ENCODE measurements at places on chromosomes 1 and 21. TPM values are rescaled to one million over a fixed set of nuclear protein-coding genes. Genes with fewer than 3 reads are reported as not detected.

GNAT2 gene
- not detected for total RNA-seq

TSPAN1 gene
- total RNA-seq = 1.6 TPM

GRCh38 chr21:44509539-44509938 is 30.5 kb downstream of the KRTAP10-1 start:
- DNase-seq = peak; percentile 81

CALML6 gene
- total RNA-seq = 2.1 TPM

HSD3B2 gene
- not detected for total RNA-seq

DNA sequence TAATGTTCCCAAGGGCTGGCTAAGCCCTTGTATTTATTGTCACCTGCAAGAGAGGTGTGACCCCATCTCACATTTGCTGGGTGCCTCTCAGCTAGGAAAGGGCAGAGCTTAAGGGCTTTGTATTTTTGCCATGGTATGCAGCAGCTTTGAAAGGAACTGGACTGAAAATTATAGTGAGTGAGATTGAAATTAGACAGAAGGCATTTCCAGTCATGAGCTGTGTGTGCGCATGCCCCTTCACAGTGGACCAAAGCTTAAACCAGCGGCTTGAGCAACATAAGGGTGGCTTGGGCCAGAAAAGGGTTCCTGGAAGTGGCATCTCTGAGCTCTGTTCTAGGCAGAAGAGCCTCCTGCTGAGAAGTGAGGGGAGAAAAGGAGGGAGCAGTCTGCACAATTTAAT is 19.8 kb downstream of the MYOG start:
- no peak for DNase-seq

DNA sequence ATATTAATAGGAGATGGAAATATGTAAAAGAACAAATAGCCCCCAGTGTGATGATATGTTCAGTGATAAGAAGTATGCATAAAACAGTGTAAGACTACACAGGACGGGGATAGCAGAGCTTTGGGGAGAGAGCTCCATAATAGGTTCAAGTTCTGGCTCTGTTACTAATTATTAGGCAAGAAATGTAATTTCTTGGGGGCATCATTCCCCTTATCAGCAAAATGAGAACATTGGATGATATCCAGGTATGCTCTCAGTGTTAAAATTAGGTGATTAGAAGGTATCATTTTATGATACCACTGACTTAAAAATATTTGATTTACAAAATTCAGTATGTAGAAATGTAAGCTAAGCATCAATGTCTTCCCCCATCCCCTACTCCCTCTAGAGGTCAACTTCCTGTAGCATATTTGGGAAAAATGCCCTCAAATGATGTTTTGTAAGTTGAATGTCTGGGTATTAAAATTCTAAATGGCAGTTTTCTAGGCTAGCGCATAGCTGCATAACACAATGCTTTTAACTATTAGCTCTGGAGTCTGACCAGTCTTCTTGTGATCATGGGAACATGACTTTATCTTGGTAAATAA is 585.7 kb upstream of the CAMK1G start:
- no peak for DNase-seq

DNA sequence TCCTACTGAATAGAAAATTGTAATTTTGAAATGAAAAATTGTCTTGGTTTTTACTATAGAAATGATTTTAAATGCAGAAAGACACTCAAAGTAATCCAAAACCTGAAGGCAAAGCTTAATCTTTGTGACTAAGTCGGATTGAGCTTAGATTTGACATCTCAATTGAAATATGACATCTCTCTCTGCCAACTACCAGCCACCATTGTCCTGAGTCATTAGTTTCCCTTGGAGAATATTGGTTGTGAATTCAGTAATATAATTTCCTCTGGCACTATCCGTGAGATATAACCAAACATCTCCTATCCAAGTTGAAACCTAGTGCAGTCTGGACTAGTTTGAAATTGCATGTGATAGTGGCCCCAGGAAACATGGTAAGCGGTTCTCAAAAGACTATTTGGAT is 37.1 kb downstream of the PLA2G4A start:
- DNase-seq = no peak

TFF3 gene
- total RNA-seq = not detected

DNA sequence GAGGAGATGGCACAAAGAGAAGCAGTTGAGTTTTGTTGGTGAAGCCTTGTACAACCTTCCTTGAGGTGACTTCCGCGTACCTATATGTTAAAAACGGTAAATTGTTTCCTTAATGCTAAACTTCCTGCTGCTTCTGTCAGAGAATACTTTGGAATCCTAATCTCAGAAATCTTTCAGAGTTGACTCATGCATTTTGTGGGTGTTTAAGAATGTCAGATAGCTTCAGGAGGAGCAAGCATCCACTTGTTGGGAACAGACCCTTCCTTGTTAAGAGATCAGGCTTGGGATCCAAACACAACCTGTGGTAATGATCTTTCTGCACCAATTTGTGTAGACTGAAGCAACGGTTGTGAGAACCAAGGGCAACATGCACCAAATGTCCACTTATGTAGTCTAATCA is 29.5 kb downstream of the AK4 start:
- DNase-seq = no peak

DNA sequence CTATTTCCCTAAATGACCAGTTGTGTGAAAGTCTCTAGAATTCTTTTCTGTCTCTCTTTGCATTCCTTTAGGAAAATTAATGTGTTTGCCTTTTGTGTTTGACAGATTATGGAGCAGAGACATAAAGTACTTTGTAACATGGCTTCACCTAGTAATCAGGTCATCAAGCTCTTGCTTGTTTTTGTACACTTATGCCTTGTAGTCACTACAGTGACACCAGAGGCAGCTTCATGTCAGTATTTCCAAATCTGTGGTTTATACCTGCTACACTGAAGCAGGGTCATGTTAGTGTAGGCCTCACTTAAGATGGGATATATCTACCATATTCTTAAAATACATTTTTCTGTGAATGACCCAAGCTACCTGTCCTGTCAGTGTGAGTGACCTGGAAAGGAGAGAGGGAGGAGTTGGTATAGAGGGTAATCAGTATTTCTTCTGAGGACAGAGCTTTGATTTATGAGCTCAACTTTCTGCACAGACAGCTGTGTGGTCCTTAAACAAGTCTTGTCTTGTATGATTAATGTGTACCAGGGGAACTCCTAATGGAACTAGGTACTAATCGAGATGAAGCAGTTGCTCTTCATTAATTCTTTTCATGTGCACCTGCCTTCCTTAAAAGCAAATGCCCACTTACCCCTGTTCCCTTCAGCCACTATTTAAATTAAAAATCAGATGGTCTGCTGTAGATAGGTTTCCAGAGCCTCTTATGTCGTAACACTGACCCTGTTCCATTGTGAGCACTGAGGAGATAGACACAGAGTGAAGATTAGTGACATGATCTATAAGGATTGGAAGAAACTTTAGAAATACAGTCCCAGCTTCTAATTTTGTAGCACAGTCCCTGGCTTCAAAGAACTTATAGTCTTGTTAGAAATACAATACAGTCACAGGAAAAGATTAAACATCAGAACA is 45.7 kb downstream of the MACO1 start:
- no peak for DNase-seq

GRCh38 chr1:61081686-61082310 is 563 bp upstream of the NFIA start:
- no peak for DNase-seq

DNA sequence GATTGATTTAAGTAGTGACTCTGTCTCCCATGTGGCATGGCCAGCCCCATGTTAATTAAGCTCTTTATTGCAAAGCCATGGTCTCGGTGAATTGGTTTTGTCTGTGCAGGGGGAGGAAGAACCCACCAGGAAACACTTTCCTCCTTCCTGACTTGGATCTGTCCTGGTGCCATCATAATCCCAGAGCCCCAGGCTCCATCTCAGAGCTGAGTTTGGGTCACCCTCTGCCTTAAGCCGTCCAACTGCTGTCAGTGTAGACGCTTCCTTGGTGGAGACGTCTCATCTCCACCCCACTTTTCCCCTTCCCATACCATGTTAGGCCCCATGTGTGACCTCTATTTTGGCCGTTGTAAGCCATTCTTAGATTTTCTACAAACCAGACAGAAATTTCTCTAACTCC is 36.0 kb upstream of the COL6A2 start:
- DNase-seq = no peak

GRCh38 chr1:119115311-119115710 is 25.1 kb downstream of the WARS2 start:
- no peak for DNase-seq

- no peak for DNase-seq
Observed at GRCh38 chr1:89125240-89125912, 538 bp downstream of the GBP2 start.

DNA sequence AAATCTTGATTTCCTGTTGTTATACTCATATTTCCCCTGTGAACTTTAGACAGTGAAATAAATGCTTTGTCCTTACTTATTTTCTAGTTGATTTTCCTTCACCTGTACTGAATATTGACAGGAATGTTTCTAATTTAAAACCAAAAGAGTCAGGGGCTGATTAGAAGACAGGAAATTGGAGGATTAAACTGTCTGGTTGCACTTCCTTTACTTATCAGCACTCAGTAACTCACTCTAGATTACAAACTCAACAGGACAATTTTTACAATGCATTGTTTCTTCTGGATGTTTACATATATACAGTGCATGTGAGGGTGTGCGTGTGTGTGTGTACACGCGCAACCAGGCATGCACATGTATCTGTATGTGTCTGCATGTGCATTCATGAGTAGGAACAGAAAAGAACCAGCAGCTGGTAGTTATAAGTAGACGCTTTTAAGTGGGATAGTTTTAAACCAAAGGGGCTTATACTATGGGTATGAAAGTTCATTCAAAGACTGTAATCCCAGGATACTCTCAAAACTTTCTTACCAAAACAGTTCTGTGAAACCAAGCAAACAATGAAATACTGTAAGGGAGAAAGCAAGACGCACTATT is 212.0 kb upstream of the NFIA start:
- DNase-seq = no peak

- DNase-seq = no peak
Observed at GRCh38 chr1:113999233-113999632, 20.0 kb downstream of the OLFML3 start.

DNA sequence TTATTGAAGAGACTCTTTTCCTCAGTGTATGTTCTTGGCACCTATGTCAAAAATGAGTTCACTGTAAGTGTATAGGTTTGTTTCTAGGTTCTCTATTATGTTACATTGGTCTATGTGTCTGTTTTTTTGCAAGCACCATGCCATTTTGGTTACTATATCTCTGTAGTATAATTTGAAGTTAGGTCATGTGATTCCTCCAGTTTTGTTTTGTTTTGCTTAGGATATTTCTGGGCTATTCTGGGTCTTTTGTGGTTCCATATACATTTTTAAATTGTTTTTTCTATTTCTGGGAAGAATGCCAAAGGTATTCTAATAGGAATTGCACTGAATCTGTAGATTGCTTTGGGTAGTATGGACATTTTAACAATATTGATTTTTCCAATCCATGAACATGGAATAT is 13.2 kb downstream of the TMED5 start:
- DNase-seq = no peak

DNA sequence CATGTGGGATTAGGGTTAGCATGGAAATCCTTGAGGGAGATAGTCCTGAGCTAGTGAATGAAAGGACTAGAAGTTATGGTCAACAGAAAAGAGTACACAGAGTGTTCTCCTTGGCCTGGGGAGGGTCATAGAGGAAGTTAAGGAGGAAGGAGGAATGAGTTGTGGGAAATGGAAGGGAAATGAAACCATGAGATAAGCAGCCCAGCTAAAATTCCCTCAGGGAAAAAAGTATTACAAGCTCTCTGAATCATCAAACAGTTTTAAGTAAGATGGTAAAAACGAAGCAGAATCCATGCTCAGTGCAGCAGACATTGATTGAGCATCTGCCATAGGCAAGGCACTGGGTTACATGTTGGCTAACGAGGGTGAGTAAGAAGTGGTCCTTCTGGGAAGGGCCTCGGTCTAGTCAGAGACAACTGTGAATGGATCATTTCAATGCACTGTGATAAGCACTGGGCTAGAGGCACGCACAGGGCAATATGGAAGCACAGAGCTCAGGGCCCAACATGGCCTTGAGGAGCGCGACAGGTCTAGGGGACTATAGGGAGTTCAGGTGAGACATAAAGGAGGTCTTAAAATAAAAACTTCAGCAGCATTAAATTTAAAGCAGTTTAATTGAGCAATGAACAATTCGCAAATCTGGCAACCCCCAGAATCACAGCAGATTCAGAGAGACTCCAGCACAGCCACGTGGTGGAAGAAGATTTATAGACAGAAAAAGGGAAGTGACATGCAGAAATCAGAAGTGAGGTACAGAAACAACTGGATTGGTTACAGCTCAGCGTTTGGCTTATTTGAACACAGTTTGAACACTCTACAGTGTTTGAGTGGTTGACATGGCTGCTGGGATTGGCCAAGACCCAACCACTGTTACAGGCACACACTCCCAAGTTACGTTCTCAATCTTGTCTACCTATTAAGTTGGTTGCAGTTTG is 219.5 kb downstream of the HLX start:
- DNase-seq = no peak

MPL gene
- total RNA-seq = not detected

DNA sequence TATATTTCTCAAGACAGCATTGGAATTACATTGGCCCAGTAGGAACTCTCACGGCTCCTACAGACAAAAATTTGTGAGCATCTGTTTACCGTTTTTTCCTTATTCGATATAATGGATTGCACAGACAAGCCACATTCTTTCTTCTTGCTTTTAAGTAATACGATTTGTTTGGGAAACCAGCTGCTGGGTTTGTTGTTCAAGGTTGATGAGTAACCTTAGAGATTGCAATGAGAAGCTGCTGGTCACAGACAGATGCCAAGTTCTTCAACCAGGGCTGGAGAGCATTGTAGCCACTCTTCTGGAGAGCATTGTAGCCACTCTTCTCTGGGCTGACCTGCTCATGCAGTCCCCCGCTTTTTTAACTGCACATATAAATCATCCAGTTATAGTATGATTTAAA is 1.4 kb upstream of the MIA3 start:
- DNase-seq = no peak

- no peak for DNase-seq
Observed at GRCh38 chr1:184163674-184164465, 112.3 kb downstream of the TSEN15 start.

- DNase-seq = no peak
Observed at GRCh38 chr21:25487046-25487594, 120.2 kb downstream of the MRPL39 start.

- peak; percentile 79 for DNase-seq
Observed at GRCh38 chr21:41680444-41681347, 86.2 kb downstream of the RIPK4 start.

GRCh38 chr1:155669233-155670162 is 19.1 kb downstream of the YY1AP1 start:
- DNase-seq = no peak

- no peak for DNase-seq
Observed at GRCh38 chr1:150053926-150054325, 13.7 kb upstream of the VPS45 start.

GRCh38 chr1:196400478-196401451 is 207.5 kb downstream of the KCNT2 start:
- no peak for DNase-seq

B3GALT5 gene
- 0.03 TPM for total RNA-seq
